ENCODE measurements at places on chromosomes 7 and 10. TPM values are rescaled to one million over a fixed set of nuclear protein-coding genes. Genes with fewer than 3 reads are reported as not detected.

The NKX2-3 gene
- total RNA-seq: under 0.01 TPM

The PRPS1L1 gene
- not detected for total RNA-seq

The STEAP1B gene
- total RNA-seq: 1.2 TPM

The CRHR2 gene
- total RNA-seq: 0.98 TPM

The ARHGEF5 gene
- 0.74 TPM for total RNA-seq

The COL26A1 gene
- total RNA-seq: 12.0 TPM

The TMEM106B gene
- 31.2 TPM for total RNA-seq

The RAPGEF5 gene
- 64.7 TPM for total RNA-seq

The PLAU gene
- total RNA-seq: 0.98 TPM

The RPP38 gene
- 5.4 TPM for total RNA-seq

The LIPK gene
- total RNA-seq: not detected

The GPR26 gene
- 4.2 TPM for total RNA-seq

The BEND7 gene
- 12.0 TPM for total RNA-seq

The TEX47 gene
- total RNA-seq: not detected

The CDH23 gene
- total RNA-seq: 3.4 TPM

The MSMB gene
- total RNA-seq: not detected

The TAS2R41 gene
- not detected for total RNA-seq

The CCDC172 gene
- total RNA-seq: not detected

The AKR1C4 gene
- total RNA-seq: not detected

The PGAM1 gene
- total RNA-seq: 115 TPM

The SLC13A1 gene
- not detected for total RNA-seq

The OR2A7 gene
- total RNA-seq: 0.74 TPM

The CYP3A7 gene
- not detected for total RNA-seq

The WEE2 gene
- 0.49 TPM for total RNA-seq

The ADD3 gene
- total RNA-seq: 75.7 TPM

The SPDYE11 gene
- total RNA-seq: under 0.01 TPM

The PON1 gene
- total RNA-seq: not detected

The PLCE1 gene
- 6.6 TPM for total RNA-seq

The SNX10 gene
- total RNA-seq: 17.7 TPM

The GPR15LG gene
- not detected for total RNA-seq

The PDZD7 gene
- 3.2 TPM for total RNA-seq

The SUN1 gene
- 97.9 TPM for total RNA-seq

The LIPM gene
- not detected for total RNA-seq

The GTF2IRD1 gene
- 12.3 TPM for total RNA-seq

The GNGT1 gene
- not detected for total RNA-seq

The IFIT5 gene
- total RNA-seq: 35.4 TPM

The ESYT2 gene
- 54.6 TPM for total RNA-seq
